C1 segment of cervical spinal cord (tissue), 14 donors: ENCODE measurements at places on chromosomes 3 and 15.

GRCh38 chr3:43759297-43759782, 68.6 kb downstream of the ABHD5 start:
- DNase-seq: no peak

DNA sequence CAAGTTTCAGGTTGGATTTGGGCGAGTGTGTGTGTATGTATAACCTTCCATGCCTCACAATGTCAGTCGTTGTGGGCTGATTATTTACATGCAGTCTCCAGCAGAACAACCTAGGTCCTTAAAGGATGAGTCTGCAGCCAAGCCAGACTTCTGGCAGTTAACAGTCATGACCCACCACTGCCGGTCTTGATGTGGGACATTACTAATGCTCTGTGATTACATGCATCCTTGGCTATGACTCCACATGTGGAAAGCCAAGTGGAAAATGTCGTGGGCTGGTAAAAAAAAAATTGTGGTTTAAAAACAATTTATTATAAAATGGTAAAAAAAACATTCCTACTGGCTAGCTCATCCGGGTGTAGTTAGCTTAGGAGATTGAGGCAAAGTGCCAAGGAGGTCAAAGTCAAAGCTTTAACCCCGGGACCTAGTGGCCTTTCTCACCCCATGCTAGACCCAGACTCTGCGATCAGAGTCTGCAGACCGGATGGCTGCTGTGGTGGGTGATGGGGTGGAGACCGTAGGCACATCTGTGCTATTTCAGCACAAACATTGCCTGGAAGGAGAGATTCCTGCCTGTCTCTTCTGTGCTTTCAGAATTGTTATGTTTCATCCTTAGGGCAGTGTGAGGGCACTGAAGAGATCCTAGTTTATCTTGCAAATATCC, 6.8 kb downstream of the RARRES1 start:
- DNase-seq: no peak

DNA sequence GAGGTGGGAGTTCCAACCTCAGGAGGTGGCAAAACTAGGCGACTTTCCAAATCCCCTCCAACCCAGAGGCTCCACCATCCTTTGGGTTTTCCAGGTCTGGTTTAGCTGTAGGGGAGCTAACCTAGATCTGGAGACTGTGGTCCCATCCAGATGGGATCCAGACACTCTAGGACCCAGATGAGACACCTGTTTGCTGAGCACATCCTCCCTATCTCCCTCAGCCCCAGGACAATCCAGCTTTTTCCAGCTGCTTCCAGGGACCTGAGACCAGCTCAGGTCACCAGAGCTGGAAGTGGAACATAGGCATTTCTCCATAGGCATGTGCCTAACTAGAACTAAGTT, 18.2 kb downstream of the CRTAP start:
- no peak for DNase-seq

GRCh38 chr3:58824285-58824684, 157.7 kb upstream of the FAM3D start:
- no peak for DNase-seq

GRCh38 chr15:97234851-97235610, 725.5 kb upstream of the ARRDC4 start:
- no peak for DNase-seq

GRCh38 chr15:44501768-44502366, 35.1 kb upstream of the EIF3J start:
- DNase-seq: no peak
